Left ventricle myocardium superior (tissue), 1 donor: ENCODE measurements at places on chromosomes 4 and X. TPM values are rescaled to one million over a fixed set of nuclear protein-coding genes. Genes with fewer than 3 reads are reported as not detected.
A peak's percentile ranks its signal among the peaks of the same experiment; 100 is the strongest.

Gene GLRA2
- total RNA-seq = not detected

- no peak for DNase-seq
These were observed 656.0 kb upstream of the NDST4 start for GRCh38 chr4:115769396-115769795.

DNA sequence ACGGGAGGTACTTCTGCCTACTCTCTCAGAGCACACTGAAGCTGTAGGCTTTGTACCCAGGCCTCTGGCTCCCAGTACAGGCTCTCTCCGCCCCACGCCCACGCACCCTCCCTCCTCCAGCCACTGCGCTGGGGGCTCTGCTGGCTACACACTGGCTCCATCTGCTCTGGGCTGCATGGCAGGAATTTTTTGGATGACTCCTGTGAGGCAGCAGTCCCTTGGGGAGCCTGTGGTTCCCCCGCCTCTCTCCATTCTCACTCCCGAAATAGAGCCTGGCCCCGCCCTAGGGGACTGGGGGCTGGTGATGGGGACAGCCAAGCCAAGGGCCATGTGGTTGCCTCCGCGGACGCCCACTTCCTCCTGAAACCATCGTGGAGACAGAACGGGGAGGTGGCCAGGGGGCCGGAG is 58.1 kb upstream of the ADRA2C start:
- peak; percentile 37 for DNase-seq

DNA sequence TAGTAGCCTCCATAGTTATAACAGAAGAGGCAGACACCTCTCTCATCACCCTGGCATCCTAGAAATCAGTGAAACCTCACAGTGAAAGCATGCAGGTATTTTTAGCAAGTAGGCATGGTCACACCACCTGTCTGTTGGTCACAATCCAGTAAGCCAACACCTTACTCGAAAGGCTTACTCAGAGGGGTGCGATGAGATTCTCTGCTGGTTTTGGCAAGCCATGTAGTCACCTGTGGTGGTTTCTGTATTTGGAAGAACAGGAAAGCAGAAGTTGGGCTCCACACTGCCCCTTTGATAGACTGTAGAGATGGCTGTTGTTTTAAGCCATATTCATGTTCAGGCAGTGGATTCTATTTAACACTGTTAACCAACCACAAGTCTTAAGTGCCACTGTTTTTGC is 134.7 kb downstream of the DCLK2 start:
- DNase-seq = no peak

- no peak for DNase-seq
These were observed 366.2 kb upstream of the NR3C2 start for GRCh38 chr4:148808416-148808815.

DNA sequence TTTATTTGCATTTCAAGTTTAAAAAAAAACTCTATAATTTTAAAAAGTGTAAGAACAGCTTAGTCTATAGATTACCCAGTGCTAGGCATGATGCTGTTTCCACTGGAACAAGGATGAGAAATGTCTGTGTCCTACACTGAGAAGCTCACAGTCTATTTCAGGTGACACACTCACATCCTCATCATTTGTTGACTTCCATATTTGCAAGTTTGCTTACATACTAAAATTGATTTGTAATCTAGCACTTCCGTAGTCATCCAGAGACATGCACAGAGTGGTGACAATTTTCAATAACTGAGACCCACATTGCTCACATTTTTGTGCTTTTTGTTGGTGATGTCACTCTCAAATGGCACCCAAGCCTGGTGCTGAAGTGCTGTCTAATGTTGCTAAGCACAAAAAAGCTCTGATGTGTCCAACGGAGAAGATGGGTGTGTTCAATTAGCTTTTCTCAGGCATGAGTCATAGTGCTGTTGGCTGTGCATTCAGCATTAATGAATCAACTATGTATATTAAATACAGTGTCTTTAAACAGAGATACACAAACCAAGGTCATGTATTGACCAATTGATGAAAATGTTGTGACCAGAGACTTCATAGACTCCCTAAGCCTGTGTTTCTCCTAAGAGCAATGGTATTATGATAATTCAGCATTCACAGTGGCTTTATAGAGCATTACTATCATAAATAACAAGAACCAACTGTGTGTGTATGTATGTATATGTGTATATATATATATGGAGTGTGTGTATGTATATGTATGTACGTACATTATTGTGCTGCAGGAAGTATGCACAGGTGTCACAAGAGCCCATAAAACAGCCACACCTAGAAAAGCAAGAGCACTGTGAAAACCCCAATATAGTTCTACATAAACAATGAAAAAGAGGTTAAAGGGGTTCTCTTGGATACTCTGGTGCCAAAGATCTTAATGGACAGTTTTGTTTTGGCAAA is 31.2 kb upstream of the VCX3B start:
- DNase-seq = no peak

Gene CTAG1A
- not detected for total RNA-seq

GRCh38 chr4:136441629-136442282 is 1090.5 kb downstream of the PCDH18 start:
- no peak for DNase-seq

GRCh38 chr4:90099812-90100211 is 27.4 kb upstream of the CCSER1 start:
- DNase-seq = no peak

GRCh38 chrX:131783555-131784308 is 239.4 kb upstream of the STK26 start:
- DNase-seq = no peak

DNA sequence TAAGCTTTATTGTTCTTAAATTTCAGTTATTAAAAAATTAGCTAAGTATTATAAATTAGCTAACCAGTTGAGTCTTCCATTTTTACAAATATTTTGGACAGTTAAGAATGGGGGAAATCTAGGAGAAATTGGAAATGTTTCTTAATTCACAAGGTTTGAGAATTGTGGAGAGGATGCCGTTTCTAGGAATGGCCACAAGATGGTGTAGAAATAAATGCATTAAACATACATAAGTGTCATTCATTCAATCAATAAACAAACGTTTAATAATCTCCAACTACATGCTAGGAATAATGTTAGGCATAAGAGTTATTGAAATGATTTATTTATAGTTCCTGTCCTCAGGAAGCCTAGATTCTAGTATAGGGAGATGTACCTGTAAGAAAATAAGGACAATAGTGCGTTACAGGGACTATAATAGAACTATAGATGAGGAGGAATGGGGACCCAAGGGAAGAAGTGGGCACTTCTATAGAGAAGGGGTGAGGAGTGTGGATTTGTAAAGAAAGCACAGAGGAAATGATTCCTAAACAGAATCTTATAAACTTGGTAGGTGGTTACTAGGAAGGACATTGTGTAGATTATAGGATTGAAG is 195.7 kb upstream of the ANK2 start:
- DNase-seq = no peak

- no peak for DNase-seq
These were observed 48.1 kb upstream of the ATXN3L start for GRCh38 chrX:13367950-13368349.

Gene ZFP92
- total RNA-seq = 0.57 TPM

DNA sequence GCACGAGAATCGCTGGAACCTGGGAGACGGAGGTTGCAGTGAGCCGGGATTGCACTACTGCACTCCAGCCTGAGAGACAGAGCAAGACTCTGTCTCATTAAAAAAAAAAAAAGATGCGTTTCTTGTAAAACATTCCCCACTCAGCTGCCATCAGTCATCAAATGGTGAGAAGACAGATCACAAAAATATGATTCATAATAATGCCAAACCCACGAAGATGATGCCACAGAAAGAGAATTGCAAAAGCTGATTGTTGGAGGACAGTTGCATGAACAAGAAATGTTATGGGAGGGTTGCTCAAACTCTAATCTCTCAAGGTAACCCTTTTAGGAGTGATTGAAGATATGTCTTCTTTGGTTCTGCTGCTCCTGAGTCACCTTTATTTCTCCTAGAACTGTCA is 21.4 kb upstream of the SMIM14 start:
- DNase-seq = no peak

GRCh38 chrX:124263743-124264142 is 68.7 kb upstream of the TEX13D start:
- no peak for DNase-seq

GRCh38 chr4:67616478-67616877 is 58.0 kb downstream of the STAP1 start:
- no peak for DNase-seq

Gene PIR
- total RNA-seq = 12.0 TPM

DNA sequence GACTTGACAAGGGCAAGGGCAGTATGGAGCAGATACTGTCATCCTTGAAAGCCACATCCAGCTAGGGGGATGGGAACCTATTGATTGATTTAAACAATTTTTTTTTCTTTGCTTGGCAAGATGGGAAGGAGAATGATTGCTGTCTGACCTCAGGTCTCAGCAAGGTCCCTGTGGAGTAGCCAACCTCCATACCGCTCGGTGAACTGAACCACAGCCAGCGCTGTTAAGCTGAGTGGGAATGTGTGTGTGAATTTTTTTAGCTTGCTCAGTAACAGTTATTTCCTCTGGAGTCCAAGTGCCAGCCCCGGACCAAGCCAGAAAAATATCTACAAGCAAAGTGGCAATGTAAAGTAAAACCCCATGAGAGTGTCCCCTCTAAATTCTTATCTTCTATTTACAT is 25.9 kb downstream of the DCX start:
- DNase-seq = no peak

DNA sequence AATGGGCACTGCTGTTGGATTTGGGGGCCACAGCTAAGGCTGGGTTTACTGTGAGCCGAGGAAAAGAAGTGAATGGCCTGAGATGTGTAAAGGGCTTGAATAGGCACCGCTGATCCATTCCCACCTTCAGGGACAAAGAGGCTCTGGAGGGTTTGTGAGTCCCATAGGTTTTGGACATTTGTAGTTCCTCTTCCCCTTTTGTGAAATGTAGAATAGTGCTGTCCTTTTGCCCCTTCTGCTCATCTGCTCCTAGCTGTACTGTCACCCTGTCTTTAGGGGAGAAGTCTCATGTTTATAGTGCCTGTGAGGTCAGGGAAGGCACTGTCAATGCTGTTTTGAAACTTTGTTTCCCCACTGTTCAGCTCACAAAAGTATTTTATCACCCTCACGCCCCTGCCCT is 26.4 kb upstream of the CLCN4 start:
- no peak for DNase-seq

DNA sequence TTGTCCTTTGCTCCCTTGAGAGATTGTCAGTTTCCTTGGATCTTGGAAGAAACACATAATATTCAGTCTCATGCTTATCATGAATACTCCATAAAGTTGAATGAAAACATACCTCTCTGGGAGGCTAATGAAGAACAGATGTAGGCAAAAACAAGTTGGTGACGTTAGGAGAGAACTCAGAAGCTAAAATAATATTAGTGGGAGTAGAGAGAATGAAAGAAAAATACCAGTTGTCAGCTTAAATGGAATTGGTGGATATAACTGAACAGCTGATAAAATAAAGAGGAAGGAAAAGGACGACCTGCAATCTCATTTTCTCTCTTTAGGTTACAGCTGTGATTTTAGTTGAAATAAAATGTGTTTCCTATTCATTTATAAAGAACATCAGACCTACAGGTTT is 124.8 kb downstream of the SNCA start:
- no peak for DNase-seq

Gene P2RY10
- total RNA-seq = 0.20 TPM

Gene YIPF7
- 0.84 TPM for total RNA-seq

DNA sequence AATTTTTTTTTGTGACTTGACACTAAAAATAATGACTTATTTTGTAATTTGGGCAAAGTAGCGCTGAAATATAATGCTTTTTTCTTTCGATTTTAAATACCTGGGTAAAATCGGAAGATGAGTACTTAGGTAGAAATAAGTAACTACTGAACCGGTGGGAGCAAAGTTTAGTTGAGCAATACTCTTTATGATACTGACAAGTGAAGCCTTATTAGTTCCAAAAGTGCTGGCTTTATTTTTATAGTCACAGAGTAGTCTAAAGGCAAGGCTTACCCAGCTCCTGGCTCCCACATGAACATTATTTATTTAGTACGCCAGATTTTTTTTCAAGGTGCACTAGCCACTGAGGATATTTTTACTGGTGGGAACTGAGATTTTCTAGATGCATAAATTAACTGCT is 14.4 kb upstream of the TRPC5OS start:
- DNase-seq = no peak

DNA sequence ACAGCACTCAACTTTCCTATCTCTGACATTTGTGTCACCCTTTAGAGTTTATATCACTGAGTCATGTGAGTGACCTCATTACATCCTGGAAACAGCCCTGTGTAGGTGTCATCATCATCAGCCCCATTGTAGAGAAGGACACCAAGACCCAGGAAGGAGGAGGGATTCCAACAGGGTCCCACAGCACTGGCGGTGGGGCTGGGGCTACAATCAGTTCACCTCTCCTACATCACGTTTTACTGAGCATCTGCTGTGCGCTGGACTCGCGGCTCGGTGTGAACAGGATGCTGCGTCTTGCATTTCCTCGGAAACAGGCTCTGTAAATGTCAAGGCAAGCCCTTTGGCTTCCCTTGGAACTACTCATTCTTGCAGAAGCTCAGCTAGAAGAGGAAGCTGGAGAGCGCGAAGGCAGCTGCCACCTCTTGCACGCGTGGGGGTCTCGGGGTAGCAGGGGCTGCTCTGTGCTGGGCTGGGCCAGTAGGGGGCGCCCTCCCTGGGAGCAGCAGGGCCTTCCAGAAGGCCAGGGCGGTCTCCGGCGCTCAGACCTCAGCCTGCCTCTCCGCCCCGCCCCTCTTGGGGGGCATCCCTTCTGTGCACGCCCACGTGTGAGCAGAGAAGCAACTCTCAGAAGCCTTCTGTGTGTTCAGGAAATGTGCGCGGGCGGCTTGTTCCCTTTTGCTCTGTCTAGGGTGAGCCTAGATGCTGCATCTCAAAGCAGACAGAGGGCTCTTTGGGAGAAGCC is 29.0 kb downstream of the REELD1 start:
- DNase-seq = peak; percentile 37

DNA sequence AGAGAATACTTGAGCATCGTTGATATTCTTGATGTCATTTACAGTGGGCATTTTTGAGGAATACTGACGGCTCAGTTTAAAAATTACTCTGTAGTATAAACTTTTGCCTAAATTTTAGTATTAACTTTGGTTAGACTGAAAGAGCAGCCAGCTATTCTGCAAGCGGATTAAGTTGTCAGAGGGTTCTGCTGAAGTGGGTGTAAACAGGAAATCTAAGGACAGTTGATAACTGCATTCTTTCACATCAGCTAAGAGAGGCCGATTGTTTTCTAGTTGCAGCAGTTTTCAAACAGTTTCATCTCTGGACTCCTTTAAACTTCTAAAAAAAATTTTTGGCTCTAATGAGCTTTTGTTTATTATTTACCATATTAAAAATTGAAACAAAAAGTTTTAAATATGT is 149.6 kb downstream of the RAPGEF2 start:
- no peak for DNase-seq

DNA sequence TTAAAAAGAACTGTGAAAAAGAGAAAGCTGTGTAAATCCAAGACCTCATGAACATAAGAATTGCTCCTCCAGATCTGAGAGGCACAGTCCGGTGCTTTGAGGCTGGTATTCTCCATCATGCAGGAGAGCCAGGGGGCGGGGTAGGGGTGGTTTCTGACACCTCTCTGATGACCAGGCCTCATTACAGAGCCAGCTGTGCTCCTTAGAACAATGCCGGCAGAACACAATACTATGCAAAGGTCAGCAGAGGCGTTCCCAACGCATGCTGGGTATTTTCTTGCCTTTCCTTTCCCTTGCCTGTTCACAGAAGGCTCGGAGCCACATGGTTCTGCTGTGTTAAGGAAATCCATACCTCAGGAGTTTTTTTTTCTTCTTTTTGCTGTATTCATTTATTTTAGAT is 91.2 kb upstream of the SOD3 start:
- DNase-seq = no peak
